OCI-M1 (cell line): ENCODE measurements at places on chromosomes 13 and 19.
A peak's percentile ranks its signal among the peaks of the same experiment; 100 is the strongest.

- no peak for DNase-seq
Observed at GRCh38 chr19:39927076-39927475, 7.4 kb downstream of the FCGBP start.

DNA sequence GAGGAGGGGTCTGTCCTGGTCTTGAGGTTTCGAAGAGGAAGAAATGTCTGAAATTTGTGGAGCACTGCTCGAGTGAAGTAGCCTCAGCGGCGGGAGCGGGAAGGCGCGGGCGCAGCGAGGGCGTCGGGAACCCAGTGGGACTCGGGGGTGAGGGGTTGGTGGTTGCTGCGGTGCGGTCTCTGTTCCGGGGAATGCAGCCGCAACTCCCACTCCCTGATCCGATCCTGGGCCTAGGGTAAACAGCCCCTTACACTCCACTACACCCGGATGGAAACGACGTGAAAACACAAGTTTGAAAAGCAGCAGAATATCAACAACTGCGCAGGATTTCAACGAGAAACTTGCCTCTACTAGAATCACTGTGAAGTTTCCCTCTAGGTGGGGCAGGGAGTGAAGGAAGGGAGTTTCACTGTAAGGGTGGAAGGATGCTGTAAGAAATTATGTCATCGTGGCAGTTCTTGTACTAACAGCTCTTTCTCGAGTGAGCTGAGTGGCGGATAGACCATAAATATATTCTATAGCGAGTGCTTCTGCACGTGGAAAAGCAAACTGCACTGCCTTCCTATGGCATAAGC lies 2.0 kb upstream of the KLF12 start:
- peak; percentile 49 for DNase-seq

DNA sequence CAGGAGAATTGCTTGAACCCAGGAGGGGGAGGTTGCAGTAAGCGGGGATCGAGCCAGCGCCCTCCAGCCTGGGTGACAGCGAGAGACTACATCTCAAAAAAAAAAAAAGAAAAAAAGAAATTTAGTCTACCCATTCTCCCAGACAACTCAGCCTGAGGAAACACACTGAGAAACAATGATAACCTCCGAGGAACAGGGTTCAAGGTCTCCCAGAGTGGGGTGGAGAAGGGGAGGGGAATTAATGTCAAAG lies 1.4 kb upstream of the VASP start:
- no peak for DNase-seq

GRCh38 chr19:42052241-42052863 lies 17.7 kb downstream of the GRIK5 start:
- no peak for DNase-seq

DNA sequence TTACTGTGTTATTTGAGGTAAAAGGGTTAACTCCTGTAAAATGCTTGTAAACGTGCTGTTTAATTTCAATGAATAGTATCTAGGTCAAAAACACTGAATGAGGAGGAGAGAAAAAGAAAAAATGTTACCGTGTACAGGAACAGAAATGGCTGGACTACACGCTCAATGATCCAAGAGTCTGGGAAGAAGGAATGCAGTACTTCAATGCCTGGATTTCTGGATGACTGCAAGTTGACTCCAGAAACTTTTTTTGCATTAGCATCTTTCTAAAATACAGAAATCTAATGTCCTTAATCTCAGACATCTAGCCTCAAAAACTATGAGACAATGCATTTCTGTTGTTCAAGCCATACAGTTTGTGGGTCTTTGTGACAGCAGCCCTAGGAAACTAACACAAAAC lies 17.4 kb upstream of the IPO5 start:
- no peak for DNase-seq

GRCh38 chr13:106774621-106775020 lies 206.7 kb upstream of the ARGLU1 start:
- DNase-seq, result no peak

DNA sequence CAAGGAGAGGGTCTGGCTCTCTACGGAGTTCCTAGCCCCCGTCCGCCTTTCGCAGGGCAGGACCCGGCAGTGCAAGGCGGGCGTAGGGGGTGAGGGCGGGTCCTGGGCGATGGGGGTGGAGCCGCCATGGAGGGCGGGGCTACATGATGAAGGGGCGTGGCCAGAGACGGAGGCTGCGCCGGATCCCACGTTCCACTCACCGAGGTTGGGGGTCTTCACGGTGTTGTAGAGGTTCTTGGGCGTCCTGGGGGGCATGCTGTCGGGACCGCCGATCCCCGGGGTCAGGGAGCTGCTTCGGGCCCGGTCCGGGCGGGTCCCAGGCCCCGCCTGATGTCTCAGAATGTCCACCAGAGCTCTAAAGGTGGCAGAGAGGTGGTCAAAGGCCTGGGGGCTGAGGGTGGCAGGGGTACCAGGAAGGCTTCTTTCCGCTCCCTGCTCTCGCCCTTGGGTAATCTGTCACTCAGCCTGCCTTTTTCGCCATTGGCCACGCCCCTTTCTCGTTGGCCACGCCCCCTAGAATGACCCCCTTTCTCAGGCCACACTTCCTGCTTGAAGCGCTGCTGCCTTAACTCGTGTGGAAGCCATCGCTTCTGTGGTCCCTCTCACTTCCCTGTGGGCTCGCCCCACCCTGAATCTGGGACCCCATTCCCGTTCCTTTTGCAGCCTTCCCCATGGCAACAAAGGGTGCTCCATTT lies 2.5 kb downstream of the SHISA7 start:
- DNase-seq, result peak; percentile 30

GRCh38 chr19:3868770-3869456 lies at the start of gene ZFR2:
ZFR2 (minus strand) TSS chr19:3869038; CDS start chr19:3869017, 21 bp downstream.
- DNase-seq, result no peak

GRCh38 chr13:102530751-102531150 lies 66.0 kb upstream of the TPP2 start:
- no peak for DNase-seq

DNA sequence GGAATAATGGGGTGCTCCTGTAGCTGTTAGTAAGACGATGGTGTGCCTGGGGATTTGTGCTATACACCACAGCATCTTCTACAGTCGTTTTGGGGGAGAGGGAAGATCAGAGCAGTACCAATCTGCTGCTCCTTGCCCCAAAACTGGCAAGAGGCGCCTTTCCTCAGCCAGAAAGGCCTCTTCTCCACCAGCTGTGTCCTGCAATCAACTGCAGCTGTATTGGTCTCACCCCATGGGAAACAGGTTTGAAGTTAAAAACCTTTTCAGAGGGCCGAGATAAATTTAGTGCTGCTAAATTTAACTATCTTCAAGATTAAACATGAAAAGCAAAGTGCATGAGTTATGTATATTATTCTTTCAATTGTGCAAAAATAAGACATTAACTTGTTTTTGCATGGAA lies 1.2 kb upstream of the RNASEH2B start:
- DNase-seq, result no peak

DNA sequence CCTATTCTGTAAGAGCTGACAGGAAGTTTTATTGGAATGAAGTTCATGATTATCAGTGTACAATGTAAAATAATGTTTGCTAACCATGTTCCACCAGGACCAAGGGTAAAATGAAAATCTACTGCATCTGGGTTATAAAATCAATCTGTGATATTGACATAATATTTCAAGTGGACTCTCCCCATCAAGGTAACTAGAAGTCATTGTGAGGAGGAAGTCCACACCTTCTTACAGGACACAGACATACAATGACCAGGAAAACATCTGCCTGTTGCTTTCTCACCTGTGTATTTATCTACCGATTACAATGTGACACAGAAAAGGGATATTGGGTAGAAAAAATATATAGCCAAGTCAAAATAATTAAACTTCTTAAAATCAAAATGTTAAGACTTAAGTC lies 140.7 kb upstream of the RFC3 start:
- DNase-seq, result no peak

- DNase-seq, result no peak
Observed at GRCh38 chr13:51564252-51564651, 20.0 kb upstream of the WDFY2 start.

DNA sequence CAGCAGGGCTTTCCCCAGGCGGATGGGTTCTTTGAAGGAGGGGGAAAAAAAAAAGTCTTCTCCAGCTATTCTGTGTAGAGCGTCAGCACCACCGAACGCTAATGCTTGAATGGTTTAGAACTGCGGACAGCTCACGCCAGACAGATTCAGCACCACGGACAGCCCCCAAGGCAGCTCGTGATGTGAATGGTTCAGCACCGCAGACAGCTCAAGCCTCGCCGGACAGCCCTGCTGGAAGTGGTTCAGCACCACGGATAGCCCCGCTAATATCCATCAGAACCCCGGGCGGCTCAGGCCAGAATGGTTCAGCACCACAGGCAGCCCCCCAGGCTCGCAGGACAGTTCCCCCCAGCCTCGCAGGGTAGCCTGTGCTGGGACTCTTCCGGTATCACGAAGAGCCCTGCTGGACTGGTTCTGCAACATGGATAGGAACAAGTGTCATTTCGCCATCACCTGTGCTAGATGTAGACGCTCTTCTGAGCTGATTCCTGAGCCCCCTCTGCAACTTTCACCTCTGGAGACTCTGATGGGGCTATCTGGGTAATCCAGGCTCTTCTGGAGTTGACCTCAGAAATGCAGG lies 4.9 kb upstream of the SMIM17 start:
- peak; percentile 95 for DNase-seq
